ENCODE measurements at places on chromosomes 2 and 18.

DNA sequence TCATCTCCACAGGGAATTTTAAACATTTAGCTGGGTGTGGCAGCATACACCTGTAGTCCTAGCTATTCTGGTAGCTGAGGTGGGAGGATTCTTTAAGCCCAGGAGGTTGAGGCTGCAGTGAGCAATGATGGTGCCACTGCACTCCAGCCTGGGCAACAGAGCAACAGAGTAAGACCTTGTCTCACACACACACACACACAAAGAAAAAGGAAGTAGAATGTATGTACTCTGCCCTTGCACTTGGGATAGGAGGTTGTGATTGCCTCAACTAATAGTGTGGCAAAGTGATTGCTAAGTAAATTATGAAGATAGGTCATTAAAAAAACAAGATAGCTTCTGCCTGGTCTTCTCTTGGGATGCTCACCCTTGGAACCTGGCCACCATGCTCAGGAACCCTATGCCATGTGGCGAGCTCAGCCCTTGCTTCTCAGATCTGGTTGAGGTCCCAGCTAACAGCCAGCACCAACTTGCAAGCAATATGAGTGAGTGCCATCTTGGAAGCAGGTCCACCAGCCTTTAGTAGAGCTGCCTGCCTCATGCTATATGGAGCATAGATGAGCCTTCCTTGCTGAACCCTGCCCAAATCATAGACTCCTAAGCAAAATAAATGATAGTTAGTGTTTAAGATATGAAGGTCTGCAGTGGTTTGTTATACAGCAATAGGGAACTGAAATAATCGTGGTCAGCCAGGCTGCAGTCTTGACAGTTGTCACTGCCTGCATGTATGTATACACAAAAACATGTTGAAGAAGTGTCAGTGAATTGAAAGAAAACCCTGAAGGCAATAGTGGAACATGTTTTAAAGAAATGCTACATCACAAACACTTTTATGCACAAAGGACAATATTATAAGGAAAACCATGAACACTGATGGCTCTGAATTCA, 30.1 kb upstream of the PNO1 start:
- no peak for DNase-seq

- DNase-seq = no peak
Observed at GRCh38 chr2:137165968-137166367, 400.6 kb downstream of the THSD7B start.

DNA sequence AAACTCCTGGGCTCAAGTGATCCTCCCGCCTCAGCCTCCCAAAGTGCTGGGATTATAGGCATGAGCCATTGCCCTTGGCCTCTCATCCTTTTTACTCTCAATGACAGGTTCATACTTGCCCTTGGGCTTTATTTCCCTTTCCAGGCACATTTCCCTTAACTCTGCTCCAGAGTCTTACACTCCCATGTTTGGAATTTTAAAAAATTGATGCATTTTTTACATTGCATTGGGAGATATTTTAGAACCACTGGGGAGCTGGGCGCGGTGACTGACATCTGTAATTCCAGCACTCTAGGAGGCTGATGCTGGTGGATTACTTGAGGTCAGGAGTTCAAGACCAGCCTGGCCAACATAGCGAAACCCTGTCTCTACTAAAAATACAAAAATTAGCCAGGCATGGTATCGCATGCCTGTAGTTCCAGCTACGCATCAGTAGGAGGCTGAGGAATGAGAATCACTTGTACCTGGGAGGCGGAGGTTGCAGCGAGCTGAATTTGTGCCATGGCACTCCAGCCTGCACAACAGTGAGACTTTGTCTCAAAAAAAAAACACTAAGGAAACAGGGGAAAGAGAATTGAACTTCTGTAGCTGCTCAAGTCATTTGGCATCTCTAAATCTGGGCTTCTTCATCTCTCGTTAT, 18.2 kb downstream of the TGIF1 start:
- no peak for DNase-seq

GRCh38 chr2:198638577-198638976, 819.2 kb downstream of the SATB2 start:
- no peak for DNase-seq

DNA sequence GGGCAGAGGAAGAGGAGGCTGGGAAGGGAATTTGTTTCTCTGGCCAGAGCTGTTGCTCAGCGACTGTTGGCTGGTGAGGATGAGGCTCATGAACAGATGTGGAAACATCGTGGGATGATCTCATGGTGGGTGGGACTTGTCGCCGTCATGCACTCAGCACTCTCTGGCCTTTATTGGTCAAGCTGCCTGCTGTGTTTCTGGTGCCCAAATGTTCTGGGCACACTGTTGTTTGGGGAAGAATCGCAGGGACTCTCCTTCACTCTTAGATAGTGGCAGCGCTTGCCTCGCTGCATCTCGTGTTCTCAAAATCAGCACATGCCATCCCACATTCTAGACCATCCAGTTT, 145.6 kb downstream of the AGAP1 start:
- DNase-seq = no peak

DNA sequence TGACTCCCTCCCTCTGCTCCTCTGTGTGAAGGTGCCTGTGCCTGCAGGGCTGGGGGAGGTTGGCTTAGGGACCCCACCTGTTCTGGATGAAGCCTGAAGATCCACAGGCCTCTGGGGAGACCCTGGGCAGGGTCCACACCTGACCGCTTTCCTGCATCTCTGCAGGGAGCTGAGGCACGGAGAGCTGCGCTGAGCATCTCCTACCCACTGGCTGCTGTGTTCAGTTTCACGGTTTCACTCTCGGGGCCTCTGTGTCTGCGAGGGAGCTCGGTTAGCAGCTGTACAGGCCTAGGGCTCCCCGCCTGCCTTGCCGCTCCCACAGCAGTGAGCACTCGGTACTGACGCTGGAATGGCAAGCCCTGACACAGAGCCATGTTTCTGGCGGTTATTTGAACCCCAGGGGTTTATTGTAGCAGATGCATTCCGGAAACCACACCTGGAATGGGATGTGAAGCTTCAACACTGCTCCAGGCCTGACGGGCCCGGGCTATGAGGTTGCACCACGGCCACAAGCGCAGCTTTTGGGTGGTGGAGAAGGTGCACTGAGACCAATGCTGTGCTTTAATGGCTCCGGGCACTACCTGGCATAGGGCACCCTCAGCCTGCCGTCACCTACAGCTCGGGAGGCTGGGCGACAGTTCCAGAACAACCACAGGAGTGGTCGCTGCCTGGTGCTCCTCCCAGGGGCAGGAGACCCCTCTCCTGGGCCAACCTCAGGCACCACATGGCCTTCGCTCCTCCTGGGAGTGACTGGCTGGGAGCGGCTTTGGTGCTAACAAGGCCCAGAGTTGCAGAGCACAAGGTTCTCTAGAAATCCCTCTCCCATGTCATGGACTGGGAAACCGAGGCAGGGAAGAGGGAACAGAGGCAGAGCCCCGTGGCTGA, 257.9 kb downstream of the NDUFA10 start:
- DNase-seq = no peak

DNA sequence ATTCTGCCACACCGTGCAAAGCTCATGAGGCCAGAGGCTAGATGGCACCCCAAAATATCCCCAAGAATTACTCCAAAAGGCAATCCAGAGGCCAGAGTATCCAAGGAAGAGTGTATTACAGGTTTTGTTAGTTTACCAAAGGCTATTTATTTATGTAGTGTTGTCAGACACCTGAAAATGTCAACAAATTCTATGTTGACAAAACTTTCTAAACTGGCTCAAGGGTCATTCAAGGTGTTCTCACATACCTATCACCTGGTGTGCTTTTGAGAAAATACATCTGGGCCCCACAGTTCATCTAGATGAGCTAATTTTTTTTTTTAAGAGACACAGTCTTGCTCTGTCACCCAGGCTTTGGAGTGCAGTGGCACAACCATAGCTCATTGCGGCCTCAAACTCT, 12.4 kb upstream of the DTNB start:
- no peak for DNase-seq
